Immature natural killer cell (primary cell): ENCODE measurements at places on chromosomes 12 and 14.
A peak's percentile ranks its signal among the peaks of the same experiment; 100 is the strongest.

GRCh38 chr14:65231286-65231980 lies 129.1 kb upstream of the MAX start:
- DNase-seq, result no peak

DNA sequence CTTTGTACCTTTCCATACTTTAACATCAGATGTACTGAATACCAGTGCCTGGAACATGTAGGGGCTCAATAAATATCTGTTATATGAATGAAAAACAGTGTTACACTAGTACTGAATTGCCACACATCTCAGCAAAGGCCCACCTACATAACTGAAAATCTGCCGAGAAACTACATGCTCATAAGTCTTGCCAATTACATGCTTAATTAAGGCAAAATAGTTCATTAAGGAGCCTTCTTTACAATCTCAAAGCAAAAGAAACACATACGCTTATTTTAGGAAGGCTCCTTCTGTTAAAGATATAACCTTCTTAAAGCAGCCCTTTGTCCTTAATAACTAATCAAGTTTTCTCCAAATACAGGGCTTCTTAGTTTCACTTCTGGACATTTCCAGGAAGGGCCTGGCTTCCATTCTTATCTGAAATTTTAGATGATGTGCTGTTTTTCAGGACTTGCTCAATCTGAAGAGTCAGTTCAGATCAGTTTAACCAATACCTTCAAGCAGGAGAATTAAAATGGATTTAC lies 11.5 kb downstream of the LIMA1 start:
- DNase-seq, result no peak

DNA sequence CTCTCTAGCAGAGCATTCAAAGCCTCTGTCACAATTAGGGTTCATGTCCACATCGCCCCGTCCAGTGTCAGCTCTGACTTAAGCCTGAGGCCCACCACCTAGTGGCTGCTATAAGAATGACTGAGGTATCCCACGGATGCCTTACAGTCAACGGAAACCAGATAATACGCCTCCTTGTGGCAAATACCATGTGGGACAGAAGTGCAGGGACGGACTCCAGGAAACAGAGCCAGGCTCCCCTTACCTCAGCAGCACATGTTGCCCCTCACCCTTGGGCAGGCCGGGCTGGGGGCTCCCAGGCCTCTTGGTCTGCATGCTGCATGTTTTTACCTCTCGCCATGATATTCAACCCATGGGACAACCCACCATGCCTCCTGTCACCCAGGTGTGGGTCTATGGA lies 86.3 kb downstream of the VWF start:
- DNase-seq, result peak; percentile 22

DNA sequence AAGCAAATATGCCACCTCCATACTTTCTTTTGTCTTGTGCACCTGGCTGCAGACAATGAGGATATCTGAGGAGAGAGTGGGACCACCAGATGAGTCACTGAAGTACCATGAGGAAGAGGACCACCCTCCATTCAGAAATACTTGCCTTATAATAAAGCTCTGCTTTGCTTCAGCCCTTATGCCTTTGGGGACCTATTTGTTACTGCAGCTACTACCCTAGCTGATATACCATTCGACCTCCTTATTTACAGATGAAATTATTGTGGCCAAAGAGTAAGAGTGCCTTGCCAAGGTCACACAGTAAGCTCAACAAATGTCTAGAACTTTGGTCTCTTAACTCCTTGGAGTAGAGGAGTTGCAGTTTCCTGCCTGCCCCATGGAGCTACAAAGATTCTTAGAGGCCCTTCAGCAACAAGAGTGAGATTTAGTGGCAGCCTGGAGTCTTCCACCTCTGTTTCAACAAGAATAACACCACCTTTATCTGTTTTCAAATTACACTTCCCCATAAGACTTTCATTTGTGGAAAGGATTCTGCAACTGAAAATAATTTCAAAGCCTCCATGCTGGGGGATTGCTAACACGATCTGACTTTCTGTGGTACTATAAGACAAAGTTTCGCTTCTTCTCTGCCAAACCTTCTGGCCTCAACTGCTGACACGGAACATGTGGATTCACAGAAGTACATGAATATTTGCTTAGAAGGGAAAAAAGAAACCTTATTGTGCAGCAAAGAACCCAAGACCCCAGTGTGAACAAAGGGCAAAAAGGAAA lies 3.6 kb downstream of the CMKLR1 start:
- no peak for DNase-seq

GRCh38 chr12:114625294-114625851 lies 58.6 kb downstream of the TBX3 start:
- DNase-seq, result no peak

GRCh38 chr12:68121143-68121542 lies 38.4 kb downstream of the IFNG start:
- no peak for DNase-seq

DNA sequence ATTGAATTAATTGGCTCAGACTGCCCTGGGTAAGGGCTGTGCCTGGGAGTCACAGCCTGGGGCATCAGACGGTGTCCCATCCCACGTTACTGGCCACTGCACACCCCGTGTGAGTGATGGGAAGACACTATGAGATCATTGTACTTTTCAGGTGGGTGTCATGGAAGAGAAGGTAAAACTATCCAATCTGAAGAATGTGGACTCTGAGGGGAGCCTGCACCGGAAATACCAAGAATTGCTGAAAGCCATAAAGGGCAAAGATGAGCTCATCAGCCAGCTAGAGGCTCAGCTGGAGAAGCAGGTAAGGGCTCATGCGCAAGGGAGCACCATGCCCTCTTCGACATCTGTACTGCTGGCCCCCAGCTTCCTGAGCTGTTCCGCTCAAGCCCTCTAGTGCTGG lies 24.0 kb downstream of the PLEKHH1 start:
- DNase-seq, result no peak

GRCh38 chr12:118537481-118537917 lies 161.1 kb downstream of the SUDS3 start:
- no peak for DNase-seq

DNA sequence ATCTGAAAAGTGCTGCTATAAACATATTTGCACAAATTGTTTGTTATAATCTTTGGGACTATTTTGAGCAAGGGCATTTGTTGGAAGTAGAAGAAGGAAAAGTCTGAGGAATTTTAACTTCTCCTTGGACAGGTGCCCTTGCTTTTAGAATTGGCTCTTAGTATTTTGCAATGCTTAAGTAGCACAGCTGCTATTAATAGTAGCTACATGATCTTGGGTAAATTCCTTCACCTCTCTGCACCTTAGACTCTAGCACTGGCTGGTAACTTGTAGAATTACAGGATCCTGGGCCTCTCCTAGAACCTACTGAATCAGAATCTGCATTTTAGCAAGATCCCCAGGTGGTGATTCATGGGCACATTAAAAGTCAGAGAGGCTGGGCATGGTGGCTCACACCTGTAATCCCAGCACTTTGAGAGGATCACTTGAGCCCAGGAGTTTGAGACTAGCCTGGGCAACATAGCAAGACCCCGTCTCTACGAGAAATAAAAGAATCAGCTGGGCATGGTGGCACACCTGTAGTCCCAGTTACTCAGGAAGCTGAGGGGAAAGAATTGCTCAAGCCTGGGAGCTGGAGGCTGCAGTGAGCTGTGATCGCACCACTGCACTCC lies 10.8 kb upstream of the TMEM120B start:
- DNase-seq, result no peak

DNA sequence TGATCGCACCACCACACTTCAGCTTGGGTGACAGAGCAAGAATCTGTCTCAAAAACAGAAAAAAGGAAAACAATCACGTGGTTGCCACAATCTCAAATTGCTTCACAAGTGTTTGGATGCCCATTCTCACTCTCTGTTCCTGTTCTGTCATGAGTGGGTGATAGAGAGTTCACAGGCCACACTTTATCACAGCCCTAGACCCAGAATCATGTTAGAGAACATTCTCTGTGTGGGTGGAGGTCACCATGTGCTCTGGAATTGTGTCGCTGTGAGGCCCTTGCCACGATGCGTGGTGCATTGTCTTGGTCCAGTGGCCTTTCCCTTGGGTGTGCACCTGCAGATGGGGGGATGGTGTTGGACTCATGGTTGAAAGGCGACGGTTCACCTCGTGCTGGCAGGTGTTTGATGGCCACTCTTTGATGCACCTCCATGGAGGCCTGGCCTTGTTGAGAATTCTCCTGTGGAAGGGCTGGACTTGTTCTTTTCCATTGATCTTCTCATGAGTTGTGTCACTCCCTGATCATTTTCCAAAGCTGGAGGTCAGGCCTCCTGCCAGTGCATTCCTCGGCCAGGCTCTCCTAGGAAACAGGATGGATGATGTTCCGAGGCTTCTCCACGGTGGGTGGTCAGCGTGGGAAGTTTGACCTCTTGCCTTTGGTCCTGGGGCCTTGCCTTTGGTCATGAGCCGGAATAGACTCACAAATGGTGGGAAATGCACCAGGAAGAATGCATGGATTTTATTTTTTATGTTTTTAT lies 91.9 kb downstream of the SLC24A4 start:
- no peak for DNase-seq

GRCh38 chr14:64706593-64707193 lies 2.5 kb downstream of the PLEKHG3 start:
- DNase-seq, result no peak

- no peak for DNase-seq
Measured at GRCh38 chr12:34289431-34290380, 267.4 kb downstream of the ALG10 start.

DNA sequence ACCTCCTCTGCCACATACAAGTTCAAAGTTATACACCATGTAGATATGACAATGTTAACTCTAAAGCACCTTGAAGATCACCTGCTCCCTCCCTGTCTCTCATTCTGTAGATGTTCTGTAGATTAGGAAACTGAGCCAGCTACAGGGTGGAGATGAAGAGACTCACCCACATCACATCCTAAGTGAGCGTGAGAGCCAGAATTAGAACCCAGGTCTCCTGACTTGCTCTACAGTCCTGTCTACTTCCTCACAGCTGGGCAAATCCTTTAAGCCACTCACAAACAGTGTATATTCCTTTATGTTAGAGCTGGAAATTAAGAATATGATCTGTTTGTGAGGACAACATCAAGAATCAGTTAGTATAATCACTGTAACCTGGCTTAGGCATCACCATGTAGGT lies 1.8 kb downstream of the APPL2 start:
- DNase-seq, result no peak

- DNase-seq, result no peak
Measured at GRCh38 chr12:104532636-104533035, 75.9 kb downstream of the CHST11 start.

DNA sequence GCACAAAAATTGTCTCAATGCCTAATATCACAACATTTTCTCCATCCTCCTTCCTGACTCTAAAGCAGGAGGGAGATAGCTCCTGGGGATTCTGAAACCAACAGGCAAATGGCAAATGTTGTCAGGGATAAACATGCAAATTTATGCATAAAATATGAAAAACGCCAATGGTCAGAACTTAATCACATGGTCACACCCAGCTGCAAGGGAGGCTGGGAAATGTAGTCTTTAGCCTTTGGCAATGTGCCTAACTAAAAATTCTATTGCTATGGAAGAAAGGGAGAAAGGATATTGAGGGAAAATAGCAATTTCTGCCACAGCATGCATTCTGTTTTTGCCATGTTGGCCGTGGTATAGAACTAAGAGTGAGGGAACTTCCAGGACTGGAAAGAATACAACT lies 11.7 kb upstream of the OASL start:
- DNase-seq, result no peak
